ENCODE measurements at places on chromosomes 4 and X. TPM values are rescaled to one million over a fixed set of nuclear protein-coding genes. Genes with fewer than 3 reads are reported as not detected.

DNA sequence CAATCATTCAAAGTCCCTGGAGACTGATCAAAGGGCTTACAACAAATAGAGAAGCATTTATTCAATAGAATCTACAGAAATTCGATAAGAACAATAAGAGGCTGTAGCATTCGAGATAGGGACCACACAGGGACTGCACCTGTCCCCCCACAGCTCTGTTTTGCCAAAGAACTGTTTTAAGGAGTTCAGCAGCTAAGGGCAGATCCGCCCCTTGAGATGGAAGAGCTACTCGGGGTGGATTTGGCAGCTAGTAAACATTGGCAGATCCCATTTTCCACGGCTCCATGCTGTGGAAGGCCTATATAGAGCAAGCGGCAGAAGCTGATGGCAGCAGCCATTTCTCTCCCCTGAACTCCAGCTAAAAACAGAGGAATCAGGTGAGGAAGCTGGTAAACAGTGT is 75.7 kb downstream of the GPR82 start:
- no peak for DNase-seq

TACC3 gene
- total RNA-seq, result 207 TPM

F9 gene
- 0.18 TPM for total RNA-seq

STOX2 gene
- 31.6 TPM for total RNA-seq

GRCh38 chr4:4595252-4595651 is 53.4 kb upstream of the STX18 start:
- DNase-seq, result no peak
